ENCODE measurements at places on chromosomes 3 and 15. TPM values are rescaled to one million over a fixed set of nuclear protein-coding genes. Genes with fewer than 3 reads are reported as not detected.

- no peaks in the 10 kb centered on the region for H3K4me1 ChIP-seq
- H3K36me3 ChIP-seq = peaks cover 50% of the 10 kb centered on the region
- H3K27me3 ChIP-seq = no peaks in the 10 kb centered on the region
- H3K4me3 ChIP-seq = no peak overlapping the region
Observed at GRCh38 chr15:94467034-94467433, 235.7 kb downstream of the MCTP2 start.

The PRKCD gene
- 63.9 TPM for total RNA-seq

The DNASE1L3 gene
- 7.2 TPM for total RNA-seq

- H3K4me1 ChIP-seq = no peaks in the 10 kb centered on the region
- H3K27me3 ChIP-seq = no peaks in the 10 kb centered on the region
- H3K36me3 ChIP-seq = no peaks in the 10 kb centered on the region
- no peak for DNase-seq
Observed at GRCh38 chr3:68787106-68787626, 145.2 kb downstream of the TAFA4 start.

- H3K4me1 ChIP-seq = no peaks in the 10 kb centered on the region
- DNase-seq = no peak
Observed at GRCh38 chr3:46671541-46672348, 21.7 kb downstream of the ALS2CL start.

GRCh38 chr3:33201195-33201594, 17.4 kb downstream of the SUSD5 start:
- H3K4me1 ChIP-seq = no peaks in the 10 kb centered on the region
- no peak for DNase-seq
- no peak overlapping the region for H3K27ac ChIP-seq
- H3K36me3 ChIP-seq = no peaks in the 10 kb centered on the region
- peaks cover 2% of the 10 kb centered on the region for H3K27me3 ChIP-seq
- no peak overlapping the region for H3K4me3 ChIP-seq

DNA sequence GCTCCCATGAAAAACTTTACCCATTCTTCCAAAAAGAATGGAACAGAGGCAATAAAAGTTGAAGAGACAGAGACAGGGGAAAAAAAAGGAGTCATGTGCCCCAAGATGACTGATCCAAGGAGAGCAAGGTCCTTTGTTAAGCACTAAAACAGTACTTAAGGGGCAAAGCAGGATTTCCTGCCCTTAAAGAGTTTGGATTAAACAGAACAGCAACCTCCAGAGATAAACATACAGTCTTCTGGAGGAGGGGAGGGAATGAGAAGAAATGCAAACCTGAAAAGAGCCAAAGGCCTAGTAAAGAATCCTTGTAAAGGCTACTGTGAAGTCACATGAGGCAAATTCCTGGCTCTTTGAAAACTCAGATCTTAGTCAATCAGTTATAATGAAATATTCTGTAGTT, 38.2 kb downstream of the SHQ1 start:
- no peak for DNase-seq
- no peak overlapping the region for H3K4me3 ChIP-seq
- H3K4me1 ChIP-seq = peaks cover 9% of the 10 kb centered on the region
- no peaks in the 10 kb centered on the region for H3K27me3 ChIP-seq
- H3K27ac ChIP-seq = no peak overlapping the region
- H3K36me3 ChIP-seq = peaks cover 47% of the 10 kb centered on the region

The PAQR5 gene
- not detected for total RNA-seq

- H3K27me3 ChIP-seq = no peaks in the 10 kb centered on the region
- H3K4me3 ChIP-seq = peak overlapping the region; percentile 97
Observed at GRCh38 chr3:16515885-16516420, 2.5 kb upstream of the RFTN1 start.

The CAND2 gene
- 0.22 TPM for total RNA-seq

DNA sequence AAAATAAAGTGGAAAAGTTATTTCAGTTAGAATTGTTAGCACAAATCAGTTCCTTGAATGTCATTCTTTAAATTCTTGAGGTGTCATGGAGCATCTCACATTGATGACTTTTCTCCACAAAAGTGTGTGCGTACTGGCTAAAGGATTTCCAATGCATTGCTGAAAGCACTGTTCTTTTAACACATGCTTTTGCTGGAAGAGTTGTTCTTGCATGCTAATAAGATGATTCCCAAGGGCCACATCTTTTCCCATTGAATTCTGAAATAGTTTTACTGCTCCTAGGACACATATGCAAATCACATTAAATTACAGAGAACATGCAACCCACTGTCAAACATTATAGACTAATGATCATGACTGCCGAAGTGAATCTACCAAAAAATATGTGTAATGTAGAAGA, 516.3 kb upstream of the CADM2 start:
- no peaks in the 10 kb centered on the region for H3K36me3 ChIP-seq
- no peak overlapping the region for H3K27ac ChIP-seq
- H3K27me3 ChIP-seq = no peaks in the 10 kb centered on the region
- no peak for DNase-seq
- no peak overlapping the region for H3K4me3 ChIP-seq

The SERPINI2 gene
- total RNA-seq = not detected

- H3K36me3 ChIP-seq = no peaks in the 10 kb centered on the region
- no peak for DNase-seq
- H3K4me1 ChIP-seq = peaks cover 2% of the 10 kb centered on the region
- H3K27ac ChIP-seq = no peak overlapping the region
Observed at GRCh38 chr3:69443457-69443920, 57.6 kb upstream of the FRMD4B start.

GRCh38 chr3:97880267-97880666, 58.5 kb downstream of the CRYBG3 start:
- H3K4me3 ChIP-seq = no peak overlapping the region
- no peaks in the 10 kb centered on the region for H3K36me3 ChIP-seq
- DNase-seq = no peak

- no peak for DNase-seq
Observed at GRCh38 chr15:63634154-63634553, 37.0 kb downstream of the FBXL22 start.

The ZBBX gene
- total RNA-seq = not detected

DNA sequence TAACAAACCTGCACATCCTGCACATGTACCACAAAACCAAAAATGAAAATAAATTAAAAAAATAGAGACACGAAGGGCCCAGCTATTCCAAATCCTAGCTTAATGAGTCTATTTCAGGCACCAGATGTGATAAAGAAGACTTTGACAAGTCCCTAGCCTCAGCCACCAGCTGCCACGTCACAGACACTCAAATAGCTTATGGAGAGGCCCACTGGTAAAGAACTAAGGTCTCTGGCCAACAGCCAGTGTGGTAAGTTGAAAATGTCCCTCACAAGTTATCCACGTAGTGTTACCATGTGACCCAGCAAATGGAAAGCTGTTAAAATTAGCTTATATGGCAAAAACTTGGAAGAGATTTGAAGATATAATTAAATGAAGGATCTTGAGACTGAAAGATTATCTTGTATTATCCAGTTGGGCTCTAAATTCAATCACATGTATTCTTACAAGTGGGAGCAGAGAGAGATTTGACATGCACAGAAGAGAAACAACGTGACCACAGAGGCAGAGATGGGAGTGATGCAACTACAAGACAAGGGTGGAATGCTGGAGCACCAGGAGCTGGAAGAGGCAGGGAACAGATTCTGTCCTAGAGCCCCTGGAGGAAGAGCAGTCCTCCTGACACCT, 10.9 kb downstream of the ACSBG1 start:
- H3K36me3 ChIP-seq = no peaks in the 10 kb centered on the region
- H3K27ac ChIP-seq = no peak overlapping the region
- H3K27me3 ChIP-seq = no peaks in the 10 kb centered on the region
- H3K4me3 ChIP-seq = no peak overlapping the region

DNA sequence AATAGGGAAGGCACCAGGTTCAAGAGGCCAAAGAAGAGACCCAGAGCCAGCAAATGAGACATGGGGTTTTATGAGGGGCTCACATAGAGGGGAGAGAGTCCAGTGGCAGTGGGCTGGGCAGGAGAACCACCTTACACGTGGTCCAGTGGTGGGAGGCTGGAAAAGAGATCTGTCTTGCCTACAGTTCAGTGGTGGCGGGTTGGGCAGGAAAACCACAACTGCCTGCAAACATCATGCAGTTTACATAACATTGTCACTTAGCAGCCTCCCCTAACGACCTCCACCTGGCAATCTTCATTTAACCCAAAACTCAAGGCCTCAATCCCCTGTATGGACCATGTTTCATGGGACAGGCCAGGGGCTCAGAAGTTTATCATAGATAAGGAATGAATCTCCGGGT, 29.1 kb downstream of the CRYGS start:
- no peak overlapping the region for H3K4me3 ChIP-seq
- H3K4me1 ChIP-seq = peaks cover 75% of the 10 kb centered on the region
- no peak overlapping the region for H3K27ac ChIP-seq
- no peaks in the 10 kb centered on the region for H3K36me3 ChIP-seq

DNA sequence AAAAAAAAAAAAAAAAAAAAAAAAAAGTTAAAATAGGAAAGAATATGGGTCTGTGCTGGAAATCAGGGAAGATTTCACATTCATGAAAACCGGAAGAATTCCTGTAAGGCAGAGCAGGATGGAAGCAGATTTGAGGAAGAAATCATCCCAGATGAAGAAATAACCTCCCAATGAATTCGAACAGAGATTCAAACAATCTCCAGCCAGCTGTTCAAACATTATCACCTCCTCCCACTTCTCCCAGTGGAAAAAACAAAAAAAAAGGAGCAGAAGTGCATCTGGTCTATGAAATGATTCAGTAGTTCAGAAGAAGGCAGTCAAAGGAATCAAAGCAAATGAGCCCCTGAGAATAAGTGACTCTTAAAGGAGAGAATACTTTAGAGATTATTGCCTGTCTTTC, 33.1 kb downstream of the CP start:
- no peak for DNase-seq
- no peaks in the 10 kb centered on the region for H3K36me3 ChIP-seq
- H3K27me3 ChIP-seq = no peaks in the 10 kb centered on the region

- no peak for DNase-seq
- H3K27ac ChIP-seq = no peak overlapping the region
- H3K4me3 ChIP-seq = no peak overlapping the region
- H3K27me3 ChIP-seq = no peaks in the 10 kb centered on the region
- H3K36me3 ChIP-seq = no peaks in the 10 kb centered on the region
Observed at GRCh38 chr3:175294793-175295192, 435.7 kb downstream of the NAALADL2 start.

DNA sequence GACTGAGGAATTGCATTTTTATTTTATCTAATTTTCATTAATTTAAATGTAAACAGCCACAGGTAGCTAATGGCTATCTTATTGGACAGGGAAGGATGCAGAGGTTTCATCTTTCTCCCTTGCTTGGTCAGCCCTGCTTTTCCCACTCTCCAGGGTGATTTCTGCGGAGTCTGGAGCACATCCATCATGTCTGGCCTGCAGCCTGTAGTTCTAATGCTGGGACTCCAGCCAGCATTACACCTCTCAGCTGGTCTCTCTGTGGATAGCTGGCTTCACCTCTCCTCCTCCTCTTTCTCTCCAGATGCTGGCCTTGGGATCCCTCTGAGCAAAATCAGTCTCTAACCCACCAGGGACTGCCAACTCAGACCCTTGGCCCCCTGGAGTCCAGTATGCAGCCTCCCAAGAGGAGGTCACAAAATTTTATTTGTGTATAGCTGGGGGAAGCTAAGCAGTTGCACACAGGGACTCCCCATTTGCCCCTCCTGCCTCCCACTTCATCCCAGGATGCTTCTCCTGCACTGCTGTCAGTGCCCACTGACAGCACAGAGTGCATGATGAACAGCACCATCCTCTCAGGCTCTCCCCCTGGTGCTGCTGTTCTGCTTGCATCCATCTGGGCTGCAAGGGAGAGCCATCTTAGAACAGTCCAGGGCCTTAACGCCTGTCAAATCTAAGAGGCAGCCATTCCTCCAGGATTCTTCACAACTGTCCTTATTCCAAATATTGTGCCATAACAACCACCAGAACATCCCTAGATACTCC, 1.7 kb downstream of the BFSP2 start:
- H3K4me3 ChIP-seq = no peak overlapping the region
- no peaks in the 10 kb centered on the region for H3K36me3 ChIP-seq
- H3K4me1 ChIP-seq = no peaks in the 10 kb centered on the region
- no peak for DNase-seq

The OR5K2 gene
- total RNA-seq = not detected

The A4GNT gene
- not detected for total RNA-seq

- no peak overlapping the region for H3K4me3 ChIP-seq
- no peak overlapping the region for H3K27ac ChIP-seq
- no peaks in the 10 kb centered on the region for H3K36me3 ChIP-seq
- DNase-seq = no peak
- no peaks in the 10 kb centered on the region for H3K27me3 ChIP-seq
Observed at GRCh38 chr3:18791182-18791581, 357.1 kb upstream of the KCNH8 start.

The GALNT15 gene
- not detected for total RNA-seq

GRCh38 chr3:123042413-123042812, 14.8 kb upstream of the SEMA5B start:
- DNase-seq = no peak
- H3K36me3 ChIP-seq = no peaks in the 10 kb centered on the region
- H3K27me3 ChIP-seq = peaks cover 28% of the 10 kb centered on the region
- H3K4me1 ChIP-seq = no peaks in the 10 kb centered on the region
- H3K27ac ChIP-seq = no peak overlapping the region
- H3K4me3 ChIP-seq = no peak overlapping the region

GRCh38 chr15:63640146-63640545, 43.0 kb downstream of the FBXL22 start:
- no peaks in the 10 kb centered on the region for H3K27me3 ChIP-seq
- no peak overlapping the region for H3K4me3 ChIP-seq
- no peak overlapping the region for H3K27ac ChIP-seq
- DNase-seq = no peak

- peaks cover 23% of the 10 kb centered on the region for H3K36me3 ChIP-seq
- H3K4me3 ChIP-seq = no peak overlapping the region
- H3K27me3 ChIP-seq = no peaks in the 10 kb centered on the region
Observed at GRCh38 chr3:46843508-46843907, 19.7 kb downstream of the MYL3 start.

DNA sequence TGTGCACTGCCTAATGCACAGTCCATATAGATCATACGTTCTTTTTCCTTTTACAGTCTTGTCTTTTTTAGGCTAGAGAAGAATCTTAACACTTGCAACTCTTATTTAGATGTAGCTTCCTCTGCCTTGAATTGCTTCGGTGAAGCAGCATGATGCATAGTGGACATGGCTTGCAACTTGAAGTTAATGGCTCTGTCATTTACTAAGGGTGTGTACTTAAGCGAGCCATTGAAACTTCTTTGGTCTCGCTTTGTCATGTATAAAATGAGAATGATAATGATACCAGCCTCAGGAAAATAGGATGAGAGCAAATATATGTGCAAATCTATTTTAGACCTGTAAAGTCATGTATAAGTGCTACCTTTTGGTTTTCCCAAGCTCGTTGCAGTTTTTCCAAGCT, 147.4 kb downstream of the GHSR start:
- no peak for DNase-seq
- H3K4me1 ChIP-seq = no peaks in the 10 kb centered on the region
- no peaks in the 10 kb centered on the region for H3K36me3 ChIP-seq
- H3K27me3 ChIP-seq = no peaks in the 10 kb centered on the region
- no peak overlapping the region for H3K27ac ChIP-seq

GRCh38 chr3:45227071-45227820, 1.2 kb upstream of the TMEM158 start:
- H3K4me3 ChIP-seq = peak overlapping the region; percentile 57
- DNase-seq = no peak
- H3K36me3 ChIP-seq = no peaks in the 10 kb centered on the region
- peaks cover 62% of the 10 kb centered on the region for H3K27me3 ChIP-seq
- no peak overlapping the region for H3K27ac ChIP-seq

- H3K27ac ChIP-seq = no peak overlapping the region
- no peak overlapping the region for H3K4me3 ChIP-seq
- no peaks in the 10 kb centered on the region for H3K36me3 ChIP-seq
- peaks cover 23% of the 10 kb centered on the region for H3K27me3 ChIP-seq
- no peak for DNase-seq
Observed at GRCh38 chr3:70072754-70073153, 73.2 kb downstream of the SAMMSON start.

All from activated B cell treated with CpG ODN at 0.5 μM for 24 hours (primary cell).